Right atrium auricular region (tissue), 2 donors: ENCODE measurements at places on chromosomes 2 and 18. TPM values are rescaled to one million over a fixed set of nuclear protein-coding genes. Genes with fewer than 3 reads are reported as not detected.

Gene DNAH6
- 0.24 TPM for total RNA-seq

Gene SOX11
- total RNA-seq: 0.71 TPM

Gene CCDC74A
- 3.9 TPM for total RNA-seq

Gene ASXL3
- total RNA-seq: 4.8 TPM

Gene TEX44
- total RNA-seq: not detected

Gene OSBPL6
- 11.5 TPM for total RNA-seq

Gene TRAPPC12
- total RNA-seq: 73.2 TPM

Gene SLC5A6
- total RNA-seq: 9.2 TPM

Gene RUFY4
- 0.12 TPM for total RNA-seq

Gene SEH1L
- total RNA-seq: 7.7 TPM

Gene EGR4
- not detected for total RNA-seq

Gene SCYGR7
- not detected for total RNA-seq

Gene UNC80
- 0.20 TPM for total RNA-seq

Gene REG3A
- total RNA-seq: not detected

Gene CDH2
- total RNA-seq: 269 TPM

Gene ERBB4
- 12.4 TPM for total RNA-seq

Gene ANKRD44
- 7.0 TPM for total RNA-seq

Gene IL1RL1
- total RNA-seq: 4.8 TPM

Gene RESP18
- not detected for total RNA-seq

Gene PROKR1
- total RNA-seq: not detected

Gene GRHL1
- total RNA-seq: 1.3 TPM

Gene MARCHF4
- not detected for total RNA-seq

Gene RFX8
- total RNA-seq: 0.35 TPM

Gene UGT1A10
- not detected for total RNA-seq

Gene G6PC2
- total RNA-seq: not detected

Gene ANO7
- total RNA-seq: 1.1 TPM

Gene CCBE1
- total RNA-seq: 0.44 TPM

Gene SERPINB2
- total RNA-seq: 2.3 TPM

Gene LIMS4
- total RNA-seq: 5.2 TPM

Gene PTPN18
- total RNA-seq: 20.8 TPM

Gene REG3G
- not detected for total RNA-seq

Gene HOXD1
- total RNA-seq: not detected

Gene BCL2
- 8.0 TPM for total RNA-seq

Gene UGT1A8
- total RNA-seq: not detected

Gene LYG2
- not detected for total RNA-seq

Gene MOB4
- total RNA-seq: 23.5 TPM

Gene IL36B
- total RNA-seq: not detected

Gene POTEC
- not detected for total RNA-seq

Gene CAVIN2
- total RNA-seq: 263 TPM

Gene MGAT4A
- total RNA-seq: 13.2 TPM

Gene DLGAP1
- 0.56 TPM for total RNA-seq

Gene EVX2
- not detected for total RNA-seq

Gene DHRS9
- 31.4 TPM for total RNA-seq

Gene TDRD15
- not detected for total RNA-seq

Gene ESPNL
- total RNA-seq: 2.0 TPM

Gene ZSWIM2
- not detected for total RNA-seq

Gene ANKRD30B
- total RNA-seq: not detected

Gene EN1
- not detected for total RNA-seq

Gene BOK
- 25.7 TPM for total RNA-seq

Gene CCDC141
- total RNA-seq: 146 TPM

Gene SCYGR4
- total RNA-seq: not detected

Gene AMER3
- total RNA-seq: not detected

Gene MRPL33
- total RNA-seq: 270 TPM

Gene CRYGB
- total RNA-seq: not detected

Gene LDLRAD4
- 41.2 TPM for total RNA-seq

Gene INPP5D
- 2.9 TPM for total RNA-seq

Gene RAMP1
- total RNA-seq: 239 TPM
